Spinal cord (tissue), 10 donors: ENCODE measurements at places on chromosomes 11 and 22. TPM values are rescaled to one million over a fixed set of nuclear protein-coding genes. Genes with fewer than 3 reads are reported as not detected.

Gene DGCR8
- 34.7 TPM for total RNA-seq

Gene APOBEC3B
- total RNA-seq, result 2.1 TPM

Gene ZP1
- not detected for total RNA-seq

Gene ASPHD2
- total RNA-seq, result 3.7 TPM
